Left colon (tissue), 2 donors: ENCODE measurements at places on chromosomes 12 and 14.

DNA sequence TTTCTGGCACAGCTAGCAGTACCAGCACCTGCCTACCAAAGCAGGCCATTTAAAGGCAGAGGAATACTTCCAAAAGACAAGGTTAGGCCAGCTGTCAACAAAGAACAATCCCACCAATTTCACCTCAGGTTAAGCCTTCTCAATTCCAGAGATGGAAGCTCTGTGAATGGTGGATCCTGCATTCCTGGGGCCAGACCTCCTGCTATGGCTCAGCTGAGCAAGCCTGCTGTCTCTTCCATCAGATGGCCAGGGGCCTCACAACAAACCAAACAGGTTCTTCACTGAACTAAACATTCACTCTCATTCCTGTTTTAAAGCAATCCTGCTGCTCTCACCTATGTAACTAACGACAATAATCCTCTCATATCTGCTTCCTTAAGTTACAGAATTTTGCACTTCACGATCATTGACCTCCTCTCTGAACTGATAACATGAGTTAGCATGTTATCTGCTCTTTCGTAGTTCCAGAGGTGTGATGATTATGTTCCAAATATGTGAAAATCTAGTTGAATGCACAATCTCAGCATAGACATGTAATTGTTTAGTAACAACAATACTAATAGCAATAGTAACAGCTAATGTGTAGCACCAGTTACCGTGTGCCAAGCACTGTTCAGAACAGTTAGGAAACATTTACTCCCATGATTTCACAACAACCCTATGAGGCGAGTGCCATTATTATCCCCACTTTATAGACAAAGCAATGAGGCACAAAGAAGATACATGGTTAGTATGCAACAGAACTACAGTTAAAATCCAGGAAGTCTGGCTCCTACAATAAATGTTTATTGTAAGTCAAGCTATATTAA lies 73.2 kb downstream of the SLC2A13 start:
- DNase-seq: no peak

DNA sequence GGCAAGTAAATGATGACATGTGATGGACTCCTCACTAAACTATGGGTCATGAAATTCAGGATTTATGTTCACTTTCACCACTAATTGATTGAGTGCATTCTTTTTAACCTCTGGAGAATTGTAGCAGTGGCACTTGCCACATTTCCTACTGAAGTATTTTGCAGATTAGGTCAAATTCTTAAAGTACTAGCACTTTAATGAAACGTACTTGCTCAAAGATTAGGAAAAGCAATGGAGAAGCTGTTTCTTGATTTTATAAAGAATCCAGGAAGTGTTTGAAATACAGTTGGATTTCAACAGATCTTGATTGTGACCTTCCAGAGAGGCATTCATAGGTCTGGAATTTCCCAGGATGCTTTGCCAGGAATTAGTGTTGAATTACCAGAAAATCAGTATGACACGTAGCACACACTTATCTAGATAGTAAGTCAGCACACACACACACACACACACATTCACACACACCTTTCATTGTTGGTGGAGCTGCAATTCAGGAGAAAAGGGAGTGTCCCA lies 162.6 kb downstream of the MYRFL start:
- DNase-seq: peak; percentile 46

- DNase-seq: no peak
Measured at GRCh38 chr14:60233891-60234290, 15.1 kb upstream of the PPM1A start.

DNA sequence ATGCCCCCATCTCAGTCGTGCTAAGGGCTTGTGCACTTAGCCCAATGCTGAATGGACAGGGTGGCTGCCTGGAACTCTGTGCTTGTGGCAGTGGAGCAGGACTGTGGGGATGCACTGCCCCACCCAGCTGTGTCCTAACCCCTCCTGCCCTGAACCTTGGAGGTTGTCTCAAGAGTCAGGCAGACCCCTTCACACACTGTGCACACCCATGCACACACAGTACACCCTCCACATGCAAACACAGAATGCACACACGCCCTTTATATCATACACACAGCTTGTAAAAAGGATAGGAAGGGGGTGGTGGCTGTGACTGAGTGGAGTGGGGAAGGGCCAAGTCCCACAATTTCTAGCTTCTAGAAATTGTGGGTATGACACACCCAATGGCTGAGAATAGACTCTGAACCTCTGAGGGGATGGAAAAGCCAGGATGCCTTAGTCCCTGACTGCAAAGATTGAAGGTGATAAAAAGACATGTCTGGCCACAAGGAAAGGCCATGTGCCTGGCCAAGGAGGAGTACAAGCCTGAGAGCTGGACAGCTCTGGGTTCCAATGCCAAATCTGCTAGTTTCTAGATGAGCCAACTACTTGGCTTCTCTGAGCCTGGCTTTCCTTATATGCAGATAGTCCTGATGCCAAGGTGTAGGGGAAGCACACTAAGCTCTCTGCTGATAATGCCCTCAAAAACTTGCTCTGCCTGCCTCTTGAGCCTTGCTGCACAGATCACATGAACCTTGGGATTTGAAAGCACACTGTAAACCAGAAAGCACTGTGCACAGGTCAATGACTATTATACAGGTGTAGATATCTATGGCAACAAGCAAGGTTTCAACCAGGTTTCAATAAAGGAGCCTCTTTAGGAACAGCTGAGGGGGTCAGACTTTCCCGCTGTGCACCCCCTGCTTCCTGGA lies 8.4 kb downstream of the KRT8 start:
- peak; percentile 58 for DNase-seq

- DNase-seq: no peak
Measured at GRCh38 chr14:57383125-57383745, 7.2 kb upstream of the NAA30 start.

- no peak for DNase-seq
Measured at GRCh38 chr14:70401643-70402042, 15.2 kb downstream of the SYNJ2BP start.

DNA sequence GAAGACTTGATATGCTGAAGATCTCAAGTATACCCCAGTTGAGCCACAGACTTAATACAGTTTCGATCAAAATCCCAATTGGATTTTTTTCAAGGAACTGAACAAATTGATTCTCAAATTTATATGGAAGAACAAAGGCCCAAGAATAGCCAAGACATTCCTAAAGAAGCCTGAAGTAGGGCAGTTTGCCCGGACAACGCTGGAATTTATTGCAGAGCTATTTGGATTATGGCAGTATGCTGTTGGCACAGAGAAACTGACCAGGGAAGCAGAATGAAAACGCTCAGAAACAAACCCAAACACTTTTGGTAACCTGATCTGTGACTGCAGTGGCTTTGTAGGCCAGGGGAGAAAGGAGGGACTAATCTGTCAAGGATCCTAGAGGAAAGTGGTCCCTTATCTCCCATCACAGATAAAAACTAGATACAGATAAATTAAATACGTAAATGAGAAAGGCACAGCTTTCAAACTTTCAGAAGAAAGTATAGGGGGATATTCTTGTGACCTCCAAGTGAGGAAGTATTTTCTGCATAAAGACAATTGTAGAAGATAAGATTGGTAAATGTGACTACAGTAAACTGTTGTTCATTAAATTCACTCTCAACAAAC lies 35.9 kb upstream of the GSC start:
- DNase-seq: peak; percentile 15

DNA sequence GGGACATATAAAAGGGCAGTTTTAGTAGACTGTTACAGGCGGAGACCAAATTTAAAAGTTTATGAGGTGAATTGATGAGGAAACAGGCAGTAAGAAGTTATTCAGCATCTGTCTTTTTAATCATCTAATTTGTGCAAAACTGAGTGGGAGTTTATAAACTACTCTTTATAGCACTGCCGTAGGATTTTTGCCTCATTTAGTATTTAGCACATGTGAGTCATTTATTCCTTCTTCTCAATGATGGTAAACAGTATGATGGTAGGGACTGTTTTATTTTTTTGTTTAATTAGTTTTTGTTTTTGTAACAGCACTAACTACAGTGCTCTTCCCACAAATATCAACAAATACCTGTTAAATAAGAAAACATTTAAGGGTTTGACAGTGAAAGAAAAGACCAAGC lies 20.6 kb downstream of the TOGARAM1 start:
- no peak for DNase-seq

DNA sequence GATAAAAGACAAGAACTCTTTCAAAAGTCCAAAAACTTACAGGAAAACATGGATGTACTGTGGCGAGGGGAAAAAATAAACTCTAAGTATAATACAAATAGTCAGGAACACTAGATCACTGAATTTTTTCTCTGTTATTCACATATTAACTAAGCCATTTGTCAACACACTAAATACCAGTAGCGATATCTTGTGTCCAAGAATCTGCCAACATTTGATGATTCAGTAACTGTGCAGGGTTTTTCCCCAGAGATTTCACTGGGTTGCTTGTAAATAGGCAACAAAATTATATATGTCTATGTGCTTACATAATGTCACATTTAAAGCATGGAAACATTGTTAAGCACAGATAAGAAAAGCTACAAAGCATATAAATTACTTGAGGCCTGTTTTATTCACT lies 205.9 kb downstream of the KIF21A start:
- no peak for DNase-seq

- no peak for DNase-seq
Measured at GRCh38 chr12:22360774-22361173, 26.3 kb upstream of the ST8SIA1 start.

DNA sequence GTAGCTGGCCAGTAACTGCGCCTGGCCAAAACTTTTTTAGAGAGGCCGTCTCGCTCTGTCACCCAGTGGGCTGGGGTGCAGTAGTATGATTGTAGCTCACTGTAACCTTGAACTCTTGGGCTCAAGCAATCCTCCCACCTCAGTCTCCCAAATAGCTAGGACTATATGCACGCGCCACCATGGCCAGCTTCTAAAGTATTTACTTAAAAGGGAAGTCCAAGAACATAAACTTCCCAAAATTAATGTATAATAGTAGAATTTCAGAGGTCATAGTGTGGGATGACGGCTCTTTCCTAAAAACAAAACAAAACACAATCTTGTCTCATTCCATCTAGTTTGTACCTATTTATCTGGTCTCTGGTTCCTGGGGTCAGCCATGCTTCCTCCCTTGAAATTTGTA lies 42.2 kb upstream of the FOS start:
- no peak for DNase-seq

GRCh38 chr14:30980980-30981379 lies 44.5 kb upstream of the AP4S1 start:
- DNase-seq: no peak

DNA sequence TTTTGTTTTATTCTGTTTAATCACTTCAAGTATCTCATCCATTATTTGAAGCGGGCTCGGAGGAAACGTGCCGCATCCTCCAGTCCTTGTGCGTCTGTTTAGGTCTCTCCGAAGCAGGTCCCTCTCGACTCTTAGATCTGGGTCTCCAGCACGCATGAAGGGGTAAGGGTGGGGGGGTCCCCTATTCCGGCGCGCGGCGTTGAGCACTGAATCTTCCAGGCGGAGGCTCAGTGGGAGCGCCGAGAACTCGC lies 311 bp upstream of the LGR5 start:
- no peak for DNase-seq

DNA sequence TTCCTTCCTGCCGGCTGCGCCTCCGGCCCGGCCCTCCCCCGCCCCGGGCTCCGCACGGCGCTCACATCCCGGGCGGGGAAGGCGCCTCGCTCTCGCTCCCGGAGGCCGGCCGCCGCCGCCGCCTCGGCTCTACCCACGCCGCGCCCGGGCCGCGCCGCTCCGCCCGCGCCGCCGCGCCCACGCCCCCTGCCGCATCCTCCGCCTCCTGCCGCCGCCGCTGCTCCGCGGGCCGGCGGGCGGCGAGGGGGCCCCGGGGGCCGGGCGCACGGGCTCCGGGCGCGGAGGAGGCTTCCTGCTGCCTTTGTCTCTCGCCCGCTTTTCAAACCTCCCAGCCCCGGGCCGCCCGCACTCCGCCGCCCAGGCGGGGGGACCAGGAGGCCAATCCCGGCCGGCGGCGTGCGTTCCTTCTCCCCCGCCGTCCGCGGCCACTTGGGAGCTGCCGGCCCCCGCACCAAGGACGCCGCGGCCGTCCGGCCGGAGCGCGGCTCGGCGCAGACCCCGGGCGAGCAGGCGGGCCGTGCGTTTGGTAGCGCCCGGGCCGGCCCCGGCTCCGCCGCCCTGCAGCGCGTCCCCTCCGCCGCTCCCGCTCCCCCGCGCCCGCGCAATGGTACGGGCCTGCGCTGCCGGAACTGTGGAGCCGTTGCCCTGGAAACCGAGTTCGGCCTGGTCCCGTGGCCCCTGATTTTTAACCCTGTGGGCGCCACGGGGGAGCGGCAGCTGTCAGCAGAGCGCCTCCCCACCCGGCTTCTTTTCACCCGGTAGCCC lies at the start of gene FBXL14:
FBXL14 (minus strand) TSS at position 321 of the 765 bp plus-strand sequence. CDS start 515 bp downstream, outside the sequence.
- peak; percentile 91 for DNase-seq

GRCh38 chr12:89490922-89491321 lies 33.7 kb downstream of the GALNT4 start:
- DNase-seq: no peak

DNA sequence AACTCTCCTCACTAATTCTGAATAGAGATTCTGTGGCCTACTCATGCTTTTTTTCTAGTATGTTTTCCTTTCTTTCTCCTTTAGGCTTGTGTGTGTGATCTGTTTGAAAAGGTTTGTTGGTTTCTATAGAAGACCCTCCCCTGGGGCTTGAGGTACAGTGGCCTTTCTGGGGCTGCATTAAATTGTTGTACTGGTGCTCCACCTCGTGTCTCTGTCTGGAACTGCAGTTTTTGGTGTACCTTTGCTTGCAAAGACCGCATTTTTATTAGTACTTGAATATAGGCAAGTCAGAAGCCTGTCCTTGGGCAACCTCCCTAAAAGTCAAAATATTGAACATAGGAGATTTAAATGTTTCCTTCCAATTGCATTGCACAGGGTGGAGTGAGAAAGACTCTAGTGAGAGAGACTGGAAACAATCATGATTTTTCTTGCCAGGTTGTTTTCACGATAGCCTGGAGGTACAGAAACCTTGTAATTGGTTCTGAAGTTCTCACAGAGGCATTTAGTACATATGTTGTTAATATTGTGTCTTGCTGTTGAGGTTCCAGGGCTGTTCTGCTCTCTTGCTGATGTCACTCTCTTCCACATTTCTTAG lies 39.0 kb downstream of the SLCO1B1 start:
- DNase-seq: peak; percentile 35

- DNase-seq: no peak
Measured at GRCh38 chr12:59068436-59068835, 148.1 kb upstream of the LRIG3 start.

DNA sequence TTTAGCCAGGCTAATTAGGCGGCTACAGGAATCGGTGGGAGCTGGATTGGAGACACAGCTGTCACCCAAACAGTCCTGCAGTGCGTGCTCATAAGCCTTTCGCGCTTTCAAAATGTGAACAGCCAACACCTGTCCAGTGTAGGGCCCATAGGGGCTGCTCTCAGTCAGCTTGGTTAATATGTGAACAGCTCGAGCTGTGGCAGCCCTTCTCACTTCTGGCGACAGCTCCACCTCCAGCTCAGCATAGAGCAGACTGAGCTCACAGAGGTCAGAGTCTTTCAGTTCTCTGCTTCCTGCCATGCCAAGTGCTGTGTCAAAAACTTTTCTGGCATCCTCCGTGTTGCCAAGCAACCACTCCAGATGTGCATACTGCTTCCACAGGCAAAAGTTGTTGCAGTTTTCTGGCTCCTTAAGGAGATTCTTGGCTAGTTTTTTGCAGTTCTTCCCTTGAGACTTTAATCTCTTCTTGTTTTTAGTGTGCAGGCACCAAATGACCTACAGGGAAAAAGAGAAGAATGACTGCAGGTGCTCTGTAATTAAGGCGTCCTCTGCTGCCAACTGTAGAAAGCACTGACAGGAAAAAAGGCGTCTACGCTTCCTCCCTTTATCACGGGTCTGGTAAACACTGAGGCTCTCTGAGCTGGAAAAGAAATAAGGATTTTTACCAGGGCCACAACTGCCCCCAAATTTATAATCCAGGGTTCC lies 32.5 kb downstream of the PSMC1 start:
- DNase-seq: no peak
